ENCODE measurements at places on chromosomes 7 and 10.

DNA sequence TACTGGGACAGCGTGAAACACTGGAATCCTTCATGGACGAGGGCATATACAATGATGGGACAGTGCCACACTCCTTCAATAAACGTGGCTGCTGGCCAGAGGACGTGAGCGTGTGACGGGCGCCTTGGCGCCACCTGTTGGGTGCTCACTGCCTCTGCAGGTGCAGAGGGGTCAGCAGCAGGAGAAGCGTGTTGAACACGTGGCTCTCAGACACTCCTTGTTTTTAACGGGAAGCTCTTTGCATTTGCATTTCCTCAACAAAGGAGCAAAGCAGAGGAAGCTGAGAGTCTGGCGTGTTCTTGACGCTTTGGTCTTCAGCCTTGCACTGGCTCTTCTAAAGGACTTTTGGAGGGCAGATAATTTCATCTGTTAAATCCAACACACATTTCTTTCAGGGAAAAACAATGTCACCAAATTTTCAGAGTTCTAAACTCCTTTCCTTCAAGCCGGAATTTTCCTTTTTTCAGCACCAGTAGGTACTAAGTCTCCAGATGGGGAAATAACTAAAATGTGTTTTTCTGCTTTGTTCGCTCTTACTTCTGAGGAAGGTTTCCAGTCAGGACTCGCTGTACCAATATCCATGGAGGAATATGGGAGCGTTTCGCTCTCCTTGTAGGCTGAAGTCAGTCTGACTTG is 2.9 kb upstream of the GET4 start:
- DNase-seq, result peak; percentile 82

GRCh38 chr10:63224241-63224640 is 91.1 kb downstream of the NRBF2 start:
- DNase-seq, result no peak

DNA sequence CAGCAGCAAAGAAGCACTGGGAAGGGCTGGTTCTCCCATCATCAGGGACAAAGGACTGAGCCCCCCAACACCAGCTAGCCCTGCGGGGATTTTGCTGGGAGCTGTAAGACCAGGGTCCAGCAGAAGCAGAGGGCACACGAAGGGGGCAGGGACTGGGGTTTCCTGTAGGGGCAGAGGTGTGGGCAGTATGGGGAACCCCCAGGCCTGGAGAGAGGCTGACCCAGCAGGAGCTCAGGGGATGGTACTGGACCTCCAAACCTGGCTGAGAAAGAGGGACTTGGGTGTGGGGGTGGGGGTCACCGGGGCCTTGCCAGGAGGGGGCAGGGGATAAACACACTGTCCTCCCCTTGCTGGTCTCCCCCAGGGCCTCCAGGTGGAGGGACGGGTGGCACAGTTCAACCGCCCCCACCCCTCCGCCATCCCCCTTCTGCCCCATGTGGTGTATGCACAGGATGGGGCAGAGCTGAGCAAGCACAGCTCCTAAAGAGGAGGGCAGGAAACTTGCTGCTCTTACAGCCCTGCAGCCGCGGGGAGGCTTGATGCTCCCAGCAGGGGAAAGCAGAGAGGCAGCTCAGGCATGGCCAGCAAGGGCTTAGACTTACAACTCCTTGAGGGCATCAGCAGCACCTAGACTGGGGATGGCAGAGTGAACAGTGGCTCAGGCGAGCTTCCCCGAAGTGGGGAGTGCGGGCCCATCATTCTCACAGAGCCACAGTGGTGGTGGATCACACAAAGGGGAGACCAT is 12.4 kb upstream of the RET start:
- no peak for DNase-seq

GRCh38 chr7:75729851-75730274 is 8.9 kb downstream of the HIP1 start:
- no peak for DNase-seq

- no peak for DNase-seq
Observed at GRCh38 chr10:43870968-43871439, 222.3 kb upstream of the ZNF32 start.

- no peak for DNase-seq
Observed at GRCh38 chr7:123210986-123211385, 11.2 kb upstream of the SLC13A1 start.
